Melanocyte of skin (primary cell): ENCODE measurements at places on chromosomes 2 and 18. TPM values are rescaled to one million over a fixed set of nuclear protein-coding genes. Genes with fewer than 3 reads are reported as not detected.

Gene AQP12A
- not detected in 2 replicates for total RNA-seq

Gene ATP9B
- total RNA-seq = 17.3 and 25.3 TPM in 2 replicates

Gene UGT1A4
- not detected in 2 replicates for total RNA-seq

Gene ASTL
- not detected in 2 replicates for total RNA-seq

Gene MALL
- total RNA-seq = 2.4 and 4.7 TPM in 2 replicates
